ENCODE measurements at places on chromosomes 4 and X.

GRCh38 chrX:71131510-71131909, 13.1 kb downstream of the MED12 start:
- DNase-seq, result no peak

DNA sequence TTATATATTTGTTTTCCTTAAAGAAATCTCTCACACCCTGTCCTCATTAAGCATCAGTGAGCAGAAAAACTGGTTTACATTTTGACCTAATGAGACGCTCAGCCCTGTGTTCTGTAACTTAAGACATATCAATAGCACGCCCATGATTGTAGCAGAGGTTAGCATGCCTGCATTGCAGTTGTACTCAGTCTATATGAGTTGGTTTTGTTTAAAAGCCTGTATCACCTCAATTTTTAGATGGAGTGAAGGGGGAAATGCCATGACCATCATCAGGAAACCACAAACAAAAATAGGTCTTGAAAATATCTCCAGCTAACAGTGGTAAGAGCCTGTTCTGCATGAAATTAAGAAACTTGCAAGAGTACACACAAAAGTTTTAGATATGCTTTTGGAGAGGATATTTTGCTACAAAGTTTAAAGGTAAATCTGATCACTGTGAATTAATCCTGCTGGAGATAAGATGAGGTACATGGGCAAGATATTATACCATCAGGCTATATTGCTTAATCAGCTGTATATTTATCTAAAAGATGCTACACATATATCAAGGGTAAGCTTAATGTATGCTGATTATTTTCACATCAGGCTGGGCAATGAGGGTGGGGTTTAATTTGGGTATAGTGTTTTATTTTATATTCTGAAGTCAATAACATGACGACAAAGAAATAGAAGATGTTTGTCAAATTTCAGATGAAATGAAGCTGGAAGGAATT, 13.1 kb upstream of the COQ2 start:
- DNase-seq, result no peak

- no peak for DNase-seq
Measured at GRCh38 chrX:123223409-123223808, 39.3 kb downstream of the GRIA3 start.

- no peak for DNase-seq
Measured at GRCh38 chr4:168836490-168836889, 173.6 kb downstream of the CBR4 start.

- no peak for DNase-seq
Measured at GRCh38 chrX:130831347-130831722, 71.7 kb downstream of the ENOX2 start.

DNA sequence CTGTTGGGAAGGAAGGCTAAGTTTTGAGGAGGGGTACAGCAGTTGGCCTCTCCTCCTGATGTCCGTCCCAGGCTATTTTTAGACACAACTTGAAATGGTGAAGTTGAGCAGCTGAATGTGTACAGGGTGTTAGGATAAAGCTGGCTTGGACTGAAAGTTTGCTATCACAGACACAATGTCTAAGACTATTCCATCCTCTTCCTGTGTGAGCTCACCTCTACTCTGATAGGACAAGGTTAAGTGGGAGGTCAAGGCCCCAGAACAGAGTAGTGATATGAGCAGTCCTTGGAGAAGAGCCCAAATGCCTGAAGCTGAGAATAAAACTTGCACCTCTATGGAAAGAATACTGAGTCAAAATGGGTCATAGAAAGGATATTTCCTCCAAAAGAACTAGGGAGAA, 4.1 kb downstream of the ATP1B4 start:
- DNase-seq, result no peak

DNA sequence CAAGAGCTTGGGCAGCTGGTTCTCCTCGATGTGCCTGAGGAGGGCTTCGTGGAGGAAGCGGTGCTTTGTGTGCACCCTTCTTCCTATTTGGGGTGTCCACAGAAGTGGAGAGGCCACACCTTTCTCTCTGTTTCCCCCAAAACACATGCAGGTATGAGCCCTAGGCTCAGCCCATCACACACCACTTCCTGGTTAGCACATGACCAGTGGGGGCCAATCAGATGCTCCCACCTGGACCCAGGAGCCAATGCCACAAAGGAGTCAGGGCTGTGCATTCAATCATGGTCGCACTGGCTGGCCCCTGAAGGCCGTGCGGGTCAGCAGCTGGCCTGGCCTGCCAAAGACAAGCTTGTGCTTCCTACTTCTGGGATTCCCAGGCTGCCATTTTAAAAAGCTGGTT, 51.4 kb downstream of the PPP2R2C start:
- DNase-seq, result no peak

- DNase-seq, result no peak
Measured at GRCh38 chrX:44314259-44314734, 29.2 kb downstream of the EFHC2 start.

DNA sequence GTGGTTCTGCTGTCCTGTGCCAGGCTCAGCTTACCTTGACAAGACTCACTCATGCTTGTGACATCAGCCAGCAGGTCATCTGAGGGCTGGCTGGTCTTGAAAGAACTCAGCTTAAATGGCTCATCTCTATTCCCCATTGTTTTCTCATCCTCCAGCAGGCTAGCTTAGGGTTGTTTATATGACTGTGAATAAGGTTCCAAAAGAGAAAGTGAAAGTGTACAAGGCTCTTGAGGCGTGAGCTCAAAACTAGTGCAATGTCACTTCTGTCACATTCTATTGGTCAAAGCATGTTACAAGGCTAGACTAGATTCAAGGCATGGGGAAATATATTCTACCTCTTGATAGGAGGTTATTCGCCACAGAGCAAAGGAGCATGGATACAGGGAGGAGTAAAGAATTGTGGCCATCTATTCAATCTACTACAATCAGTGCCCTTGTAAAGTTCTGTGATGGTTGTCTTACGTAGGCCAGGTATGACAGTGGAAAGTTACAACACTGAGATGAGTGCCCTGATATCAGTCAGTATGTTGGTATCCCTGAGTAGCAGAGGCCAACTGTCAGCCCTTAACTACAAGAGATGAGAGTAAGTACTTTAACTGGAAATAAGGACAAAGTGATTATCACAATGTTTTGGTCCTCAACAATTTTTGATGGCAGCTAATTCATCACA, 19.8 kb upstream of the TMLHE start:
- DNase-seq, result no peak

DNA sequence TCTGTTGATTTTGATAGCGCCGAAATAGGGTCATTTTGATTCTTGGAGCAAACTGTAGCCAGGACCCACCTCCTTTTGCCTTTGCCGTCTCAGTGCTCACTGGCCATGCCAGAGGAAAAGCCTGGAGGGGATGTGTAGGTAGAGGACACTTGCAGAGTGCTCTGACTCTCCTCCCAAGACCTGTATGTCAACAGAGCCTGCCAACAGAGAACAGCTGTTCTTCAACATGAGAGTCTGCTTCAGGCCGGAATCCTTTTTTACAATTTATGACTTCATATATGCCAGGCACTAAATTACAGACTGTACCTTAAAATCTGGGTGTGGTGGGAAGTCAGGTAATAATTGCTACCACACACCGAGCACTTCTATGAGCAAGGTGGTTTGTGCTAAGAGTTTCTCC, 94.2 kb downstream of the KDR start:
- no peak for DNase-seq

- DNase-seq, result no peak
Measured at GRCh38 chrX:19864736-19865135, 22.7 kb downstream of the SH3KBP1 start.

DNA sequence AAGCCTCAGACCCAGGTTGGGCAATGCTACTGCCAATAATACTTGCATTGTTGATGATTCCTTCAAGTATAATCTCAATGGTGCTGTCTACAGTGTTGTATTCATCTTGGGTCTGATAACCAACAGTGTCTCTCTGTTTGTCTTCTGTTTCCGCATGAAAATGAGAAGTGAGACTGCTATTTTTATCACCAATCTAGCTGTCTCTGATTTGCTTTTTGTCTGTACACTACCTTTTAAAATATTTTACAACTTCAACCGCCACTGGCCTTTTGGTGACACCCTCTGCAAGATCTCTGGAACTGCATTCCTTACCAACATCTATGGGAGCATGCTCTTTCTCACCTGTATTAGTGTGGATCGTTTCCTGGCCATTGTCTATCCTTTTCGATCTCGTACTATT, 7.4 kb downstream of the LPAR4 start:
- DNase-seq, result no peak

DNA sequence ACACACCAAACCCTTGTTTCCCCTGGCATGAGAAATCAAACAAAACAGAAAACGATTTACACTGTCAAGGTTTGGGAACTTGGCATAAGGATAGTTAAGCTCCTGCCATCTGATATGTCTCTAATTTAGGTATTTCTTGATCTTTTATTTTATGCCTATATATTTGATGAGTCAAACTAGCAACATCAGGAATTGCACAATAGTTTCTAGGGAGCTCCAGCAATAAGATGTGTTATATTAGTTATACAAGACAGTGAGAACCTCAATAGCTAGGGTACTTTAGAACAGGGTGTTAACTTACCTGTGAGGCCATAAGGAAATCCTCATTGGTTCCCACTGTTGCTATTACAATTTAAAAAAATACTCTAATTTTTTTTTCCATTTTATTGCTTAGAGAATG, 474.2 kb downstream of the GBA3 start:
- no peak for DNase-seq

All from stimulated activated CD8-positive, alpha-beta memory T cell treated with anti-CD3 and anti-CD28 coated beads, Interleukin-2, amount 100 ng/mL, for 1 hour (primary cell).